Epithelial cell of prostate (primary cell): ENCODE measurements at places on chromosomes 1 and 21.

GRCh38 chr1:154619181-154619948, 11.4 kb upstream of the ADAR start:
- no peak for DNase-seq

GRCh38 chr1:30092051-30092858, 631.1 kb downstream of the MATN1 start:
- DNase-seq, result no peak

- DNase-seq, result no peak
Observed at GRCh38 chr1:97895278-97895677, 25.6 kb downstream of the DPYD start.

DNA sequence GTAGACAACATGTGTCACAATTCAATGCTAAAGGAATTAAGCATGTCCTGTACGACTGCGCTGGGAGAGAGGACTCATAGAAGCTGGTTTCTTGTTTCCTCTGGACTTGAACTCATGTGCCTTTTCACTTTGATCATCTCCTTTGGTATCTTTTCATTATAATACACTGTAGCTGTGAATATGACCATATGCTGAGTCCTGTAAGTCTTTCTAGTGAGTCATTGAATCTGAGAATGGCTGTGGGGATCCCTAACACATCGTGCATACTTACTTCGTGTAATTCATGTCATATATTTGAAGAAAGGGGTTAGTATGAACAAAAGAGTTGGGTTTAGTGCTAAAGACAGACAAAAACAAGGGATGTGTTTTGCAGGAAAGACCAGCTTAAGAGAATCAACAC, 148.1 kb upstream of the RUNX1 start:
- DNase-seq, result no peak

DNA sequence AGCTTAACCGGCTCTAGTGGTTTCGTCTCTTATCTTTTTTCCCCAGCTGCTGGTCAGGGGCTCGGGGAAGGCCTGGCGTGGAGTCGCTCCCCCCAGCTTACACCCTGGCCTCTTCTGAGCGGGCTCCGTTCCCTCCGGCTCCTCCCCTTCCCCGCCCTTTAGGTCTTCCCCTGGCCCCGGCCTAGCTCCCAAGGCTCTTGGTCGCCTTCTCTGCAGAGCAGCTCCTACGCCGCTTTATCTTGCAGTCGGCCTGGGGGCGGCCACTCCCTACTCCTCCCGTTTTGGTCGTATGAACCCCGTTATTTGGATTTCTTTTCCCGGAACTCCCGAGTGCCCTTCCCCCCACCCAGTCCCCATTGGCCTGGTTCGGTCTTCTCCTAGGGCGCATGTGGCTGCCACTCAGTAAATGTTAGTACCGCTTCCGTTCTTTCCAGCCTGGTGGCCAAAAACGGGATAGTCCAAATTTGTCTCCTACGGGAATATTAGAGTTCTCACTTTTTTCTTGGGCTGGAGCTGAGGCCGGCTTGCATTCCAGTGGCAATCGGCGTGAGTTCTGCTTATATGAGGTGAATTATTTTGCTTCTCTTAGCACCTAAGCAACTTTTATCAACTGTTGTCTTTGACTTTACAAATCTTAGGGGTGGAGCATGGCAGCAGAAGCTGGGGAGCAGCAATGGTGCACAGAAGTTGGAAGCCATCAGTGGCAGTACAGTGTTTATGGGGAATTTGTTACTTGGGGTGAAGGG, 467 bp downstream of the THRAP3 start:
- no peak for DNase-seq

DNA sequence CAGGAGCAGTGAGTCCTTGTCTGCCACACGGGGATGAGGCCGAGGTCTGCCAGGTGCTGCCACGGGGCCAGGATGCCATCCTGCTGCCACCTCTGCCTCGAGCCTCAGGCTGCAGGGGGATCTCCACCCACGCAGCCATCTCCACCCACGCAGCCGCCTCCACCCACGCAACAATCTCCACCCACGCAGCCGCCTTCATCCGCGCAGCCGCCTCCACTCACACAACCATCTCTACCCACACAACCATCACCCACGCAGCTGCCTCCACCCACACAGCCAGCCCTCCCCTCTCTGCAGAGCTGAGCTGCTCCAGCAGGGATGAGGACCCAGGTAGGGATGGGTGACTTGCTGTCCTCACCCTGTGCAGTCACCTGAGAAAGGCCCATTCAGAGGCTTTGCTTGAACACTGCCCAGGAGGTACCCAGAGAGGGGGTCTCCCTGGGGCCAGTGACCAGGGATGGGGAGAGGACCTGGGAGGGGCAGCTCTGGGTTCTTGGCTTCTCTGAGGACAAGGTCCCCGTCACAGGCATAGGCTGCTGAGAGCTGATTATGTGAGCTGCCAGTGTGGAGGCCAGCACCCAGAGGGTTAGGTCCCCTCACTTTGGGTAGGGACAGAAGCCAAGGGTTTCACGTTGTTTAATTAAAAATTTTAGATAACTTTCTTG, 46.6 kb upstream of the TTC34 start:
- no peak for DNase-seq

GRCh38 chr1:209354840-209355165, 228.7 kb upstream of the CAMK1G start:
- DNase-seq, result no peak

GRCh38 chr1:180160357-180160756, 5.7 kb downstream of the QSOX1 start:
- no peak for DNase-seq

GRCh38 chr1:57800376-57800775, 376.5 kb upstream of the DAB1 start:
- no peak for DNase-seq

DNA sequence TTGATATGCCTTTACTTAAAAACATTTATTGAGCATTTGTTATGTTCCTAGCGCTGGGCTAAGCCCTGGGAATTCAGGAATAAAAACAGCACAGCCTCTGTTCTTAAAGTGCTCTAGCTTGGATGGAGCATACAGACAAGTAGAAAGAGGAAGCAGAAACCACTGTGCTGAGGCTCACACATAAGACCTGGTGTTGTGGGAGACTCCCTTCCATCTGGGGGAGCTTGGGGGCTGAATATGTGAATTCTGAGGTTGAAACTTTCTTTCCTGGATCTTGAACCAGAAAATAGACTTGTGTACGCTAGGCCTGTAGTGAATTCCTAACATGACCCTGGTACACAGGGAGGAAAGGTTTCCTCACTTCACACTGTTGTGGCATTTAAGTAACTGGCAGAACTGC, 209.9 kb downstream of the ZNF326 start:
- no peak for DNase-seq

DNA sequence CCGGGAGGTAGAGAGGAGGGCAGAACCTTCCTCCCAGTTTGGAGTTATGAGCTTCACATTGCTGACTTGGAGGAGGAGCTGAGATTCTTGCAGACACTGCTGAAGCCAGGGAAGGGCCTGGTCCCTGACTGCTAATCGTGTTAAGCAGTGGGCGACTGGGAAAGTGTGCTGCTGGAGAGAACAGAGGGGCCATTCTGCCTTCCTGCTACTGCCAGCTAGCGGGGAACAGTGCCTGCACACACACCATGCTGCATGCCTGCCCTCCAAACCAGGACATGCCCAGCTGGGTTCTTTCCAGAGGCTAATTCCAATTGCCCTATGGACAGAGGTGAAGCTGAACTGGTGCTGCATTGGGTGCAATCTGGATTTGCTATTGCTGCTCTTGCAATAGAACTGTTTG, 281.4 kb downstream of the AJAP1 start:
- DNase-seq, result no peak

- no peak for DNase-seq
Observed at GRCh38 chr1:50861772-50862171, 98.3 kb downstream of the FAF1 start.

GRCh38 chr1:97996880-97997279, 76.0 kb upstream of the DPYD start:
- no peak for DNase-seq

- no peak for DNase-seq
Observed at GRCh38 chr1:203011582-203011981, 4.4 kb downstream of the TMEM183A start.

DNA sequence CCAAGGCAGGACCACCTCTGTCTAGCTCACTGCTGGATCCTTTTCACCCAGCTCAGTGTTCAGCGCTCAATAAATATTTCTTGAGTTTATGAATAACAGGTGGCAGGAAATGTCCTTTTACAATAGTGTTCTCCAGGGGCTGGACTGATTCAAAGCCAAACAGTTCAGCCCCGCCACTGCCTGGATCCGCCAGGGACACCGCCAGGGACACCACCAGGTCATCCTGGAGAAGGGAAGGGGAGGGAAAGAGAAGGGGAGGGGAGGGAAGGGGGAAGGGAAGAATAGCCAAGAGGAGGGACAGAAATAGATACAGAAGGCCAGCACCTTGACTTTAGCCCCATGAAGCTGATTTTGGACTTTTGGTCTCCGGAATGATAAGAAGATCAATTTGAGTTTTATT, 255.6 kb downstream of the GRIK3 start:
- no peak for DNase-seq

DNA sequence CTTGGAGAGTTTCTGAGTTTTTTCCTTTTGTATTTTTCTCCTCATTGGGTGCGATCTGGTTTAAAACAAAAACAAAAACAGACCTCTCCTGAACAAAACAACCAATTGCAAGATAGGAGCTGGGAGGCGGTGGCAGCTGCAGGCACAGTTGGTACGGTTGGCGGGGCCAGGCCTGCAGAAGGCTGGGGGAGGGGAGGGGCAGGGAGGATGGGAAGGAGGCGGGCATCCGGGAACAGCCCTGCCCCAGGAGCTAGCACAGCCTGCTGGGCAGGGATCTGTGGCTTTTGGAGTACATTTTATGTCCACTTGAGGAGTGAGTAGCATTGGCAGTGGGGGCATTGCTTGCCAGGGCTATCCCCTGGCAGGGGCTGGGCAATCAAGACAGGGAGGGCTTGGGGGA, 5.2 kb downstream of the CAPN9 start:
- no peak for DNase-seq

- no peak for DNase-seq
Observed at GRCh38 chr21:41952568-41953248, 1.1 kb downstream of the C2CD2 start.

DNA sequence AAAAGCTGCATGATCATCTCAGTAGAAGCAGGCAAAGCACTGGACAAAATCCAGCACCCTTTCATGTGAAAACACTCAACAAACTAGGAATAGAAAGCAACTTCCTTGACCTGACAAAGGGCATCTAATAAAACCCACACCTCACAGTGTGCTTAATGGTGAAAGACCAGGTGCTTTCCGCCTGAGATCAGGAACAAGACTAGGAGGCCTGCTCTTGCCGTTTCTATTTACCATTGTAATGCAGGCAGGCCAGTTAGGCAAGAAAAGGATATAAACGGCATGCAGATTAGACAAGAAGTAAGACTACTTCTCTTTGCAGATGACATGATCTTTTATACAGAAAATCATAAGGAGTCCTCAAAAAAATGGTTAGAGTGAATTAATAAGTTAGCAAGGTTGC, 37.2 kb downstream of the SLC37A1 start:
- DNase-seq, result peak; percentile 49

- no peak for DNase-seq
Observed at GRCh38 chr1:101532377-101532776, 295.6 kb downstream of the S1PR1 start.

- DNase-seq, result no peak
Observed at GRCh38 chr1:53442299-53442698, 16.9 kb upstream of the DMRTB1 start.

DNA sequence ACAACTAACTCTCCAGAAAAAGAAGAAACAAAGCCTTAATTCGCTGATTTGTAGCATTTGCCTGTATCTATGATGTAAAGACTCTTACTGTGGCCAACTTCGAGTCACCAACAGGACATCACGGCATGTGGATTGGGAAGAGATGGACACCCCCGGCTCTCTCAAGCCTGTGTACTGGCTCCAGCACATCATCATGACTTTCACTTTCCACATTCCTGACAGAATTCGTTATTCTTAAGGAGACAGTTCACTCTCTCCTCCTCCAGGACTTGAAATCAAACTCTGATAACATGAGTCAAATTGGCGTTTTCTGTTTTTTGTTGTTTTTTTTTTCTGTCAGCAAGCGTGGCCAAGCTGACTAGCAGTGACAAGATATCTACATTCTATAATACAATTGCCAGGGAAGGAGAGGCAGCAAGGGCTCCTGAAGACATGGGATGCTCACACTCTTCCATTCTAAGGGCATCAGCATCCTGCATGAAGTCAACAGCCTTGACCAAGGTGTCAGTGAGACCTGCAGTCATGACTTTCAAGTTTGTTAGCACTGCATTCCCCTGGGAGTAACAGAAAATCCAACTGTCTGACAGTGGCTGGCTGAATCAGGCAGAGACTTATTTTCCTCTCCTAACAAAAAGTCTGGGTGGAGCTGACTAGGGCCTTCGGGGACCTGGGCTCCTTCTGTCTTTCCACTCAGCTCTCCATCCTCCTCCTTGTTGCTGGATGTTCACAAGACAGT, 13.3 kb upstream of the TRAF3IP3 start:
- DNase-seq, result no peak

DNA sequence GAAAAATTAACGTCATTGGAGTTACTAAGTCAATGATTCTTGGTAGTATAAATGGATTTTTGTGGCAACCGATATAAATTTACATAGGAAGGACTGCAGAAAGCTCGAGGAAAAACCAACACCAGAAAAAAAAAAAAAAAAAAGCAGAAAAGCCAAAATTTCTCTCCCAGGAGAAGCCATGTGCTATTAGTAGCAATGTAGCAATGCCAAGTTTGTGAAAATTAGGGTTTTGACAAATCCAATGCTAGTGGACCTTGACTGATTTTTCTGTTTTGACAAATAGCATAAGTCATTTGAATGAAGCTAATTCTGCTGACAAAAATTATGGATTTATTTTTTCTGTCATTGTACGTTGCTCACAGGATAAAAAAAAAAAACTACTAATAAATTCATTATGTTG, 1561.9 kb downstream of the MRPL39 start:
- DNase-seq, result no peak

DNA sequence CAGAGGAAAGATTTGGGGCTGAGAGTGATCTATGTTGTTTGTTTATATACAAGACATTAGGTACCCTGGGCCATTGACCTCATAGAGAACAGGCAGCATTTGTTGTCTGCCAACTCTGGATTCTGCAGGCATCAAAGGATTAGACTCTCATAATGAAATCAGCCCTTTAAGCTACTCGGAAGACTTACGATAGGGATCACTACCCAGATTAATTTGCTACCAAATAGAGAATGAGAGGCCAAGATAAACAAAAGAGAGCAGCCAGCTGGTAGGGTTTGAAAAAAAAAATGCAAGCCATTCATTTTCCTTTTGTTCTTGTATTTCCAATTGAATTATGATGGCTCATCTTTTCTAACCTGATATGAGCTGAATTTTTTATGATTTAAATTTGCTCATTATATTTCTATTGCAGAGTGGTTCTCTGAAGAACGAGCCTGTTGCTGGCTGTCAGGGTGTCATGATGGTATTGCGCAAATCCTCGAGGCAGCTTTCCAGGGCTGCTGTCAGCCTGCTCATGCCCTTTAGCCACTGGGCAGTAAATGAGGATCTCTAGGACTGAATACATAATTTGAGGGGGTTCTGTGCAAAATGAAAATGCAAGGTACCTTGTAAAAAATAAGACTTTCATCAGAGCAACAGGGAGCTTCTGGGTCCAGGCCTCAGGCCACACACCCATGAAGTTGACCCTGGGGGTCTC, 116.4 kb upstream of the KCNJ15 start:
- DNase-seq, result no peak
